AG08395 (cell line): ENCODE measurements at places on chromosomes 13 and 19.

- DNase-seq, result no peak
Observed at GRCh38 chr13:21137696-21138095, 38.7 kb downstream of the SKA3 start.

DNA sequence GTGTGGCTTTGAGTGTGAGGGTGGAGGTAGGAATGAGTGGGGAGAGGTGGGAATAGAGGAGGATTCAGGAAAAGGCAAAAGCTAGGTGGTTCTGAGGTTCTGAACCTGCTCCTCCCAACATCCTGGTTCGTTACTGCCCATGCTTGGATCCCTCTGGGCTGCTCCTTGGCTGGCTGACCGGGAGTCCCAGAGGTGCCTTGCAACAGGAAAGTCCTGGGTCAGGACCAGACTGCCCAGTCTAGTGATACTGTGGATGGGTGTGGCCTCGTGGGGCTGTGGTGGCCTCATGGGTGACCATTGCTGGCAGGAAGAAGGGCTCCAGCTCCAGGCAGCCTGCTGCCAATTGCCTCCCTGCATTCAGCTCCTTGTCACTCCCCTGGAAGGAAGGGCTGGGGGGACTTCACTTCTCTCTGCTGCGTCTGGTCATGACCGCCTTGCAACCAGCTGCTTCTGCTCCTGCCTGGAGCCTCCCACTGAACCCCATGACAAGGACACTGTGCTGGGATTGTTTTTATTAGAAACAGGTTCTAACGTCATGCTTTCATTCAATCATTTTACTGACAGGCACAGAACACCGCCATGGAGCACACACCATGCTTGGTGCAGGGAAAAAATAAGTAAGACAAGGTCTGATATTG lies 61.5 kb upstream of the UBL3 start:
- no peak for DNase-seq

GRCh38 chr13:97766749-97767148 lies 186.7 kb upstream of the IPO5 start:
- no peak for DNase-seq

DNA sequence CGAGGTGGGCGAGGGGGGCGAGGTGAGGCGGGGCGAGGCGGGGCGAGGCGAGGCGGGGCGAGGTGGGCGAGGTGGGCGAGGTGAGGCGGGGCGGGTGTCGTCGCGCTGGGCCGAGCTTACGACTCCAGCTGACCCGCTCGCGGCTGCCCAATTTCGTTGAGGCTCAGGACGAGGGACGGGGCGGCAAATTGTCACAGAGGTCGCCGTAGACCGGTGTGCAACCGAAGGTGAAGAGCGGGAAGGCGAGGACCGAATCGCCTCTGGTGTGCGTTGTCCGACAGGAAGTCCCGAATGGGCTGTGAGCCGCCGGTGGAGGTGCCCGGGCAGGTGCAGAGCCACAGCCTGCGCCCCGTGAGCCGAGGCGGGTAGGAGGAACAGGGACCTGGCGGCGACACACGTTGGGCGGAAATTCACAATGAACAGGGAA lies at the start of gene LACC1:
Gene LACC1 (plus strand): TSS at position 150 of the 427 bp plus-strand sequence. CDS start 1,082 bp downstream, outside the sequence.
- DNase-seq, result peak; percentile 13

DNA sequence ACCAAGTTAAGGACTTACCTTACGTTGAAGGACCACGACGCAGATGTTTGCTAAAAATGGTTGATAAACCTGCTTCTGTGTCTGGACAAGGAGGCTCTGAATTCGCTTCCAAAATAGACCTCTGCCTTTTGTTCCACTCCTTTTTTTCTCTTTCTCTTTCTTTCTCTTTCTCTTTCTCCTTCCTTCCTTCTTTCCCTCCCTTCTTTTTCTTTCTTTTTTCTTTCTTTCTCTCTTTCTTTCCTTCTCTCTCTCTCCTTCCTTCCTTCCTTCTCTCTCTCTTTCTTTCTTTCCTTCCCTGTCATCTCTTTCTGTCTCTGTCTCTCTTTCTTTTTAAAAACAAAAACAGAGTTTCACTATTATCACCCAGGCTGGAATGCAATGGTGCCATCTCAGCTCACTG lies 290.7 kb downstream of the MYO16 start:
- DNase-seq, result no peak

DNA sequence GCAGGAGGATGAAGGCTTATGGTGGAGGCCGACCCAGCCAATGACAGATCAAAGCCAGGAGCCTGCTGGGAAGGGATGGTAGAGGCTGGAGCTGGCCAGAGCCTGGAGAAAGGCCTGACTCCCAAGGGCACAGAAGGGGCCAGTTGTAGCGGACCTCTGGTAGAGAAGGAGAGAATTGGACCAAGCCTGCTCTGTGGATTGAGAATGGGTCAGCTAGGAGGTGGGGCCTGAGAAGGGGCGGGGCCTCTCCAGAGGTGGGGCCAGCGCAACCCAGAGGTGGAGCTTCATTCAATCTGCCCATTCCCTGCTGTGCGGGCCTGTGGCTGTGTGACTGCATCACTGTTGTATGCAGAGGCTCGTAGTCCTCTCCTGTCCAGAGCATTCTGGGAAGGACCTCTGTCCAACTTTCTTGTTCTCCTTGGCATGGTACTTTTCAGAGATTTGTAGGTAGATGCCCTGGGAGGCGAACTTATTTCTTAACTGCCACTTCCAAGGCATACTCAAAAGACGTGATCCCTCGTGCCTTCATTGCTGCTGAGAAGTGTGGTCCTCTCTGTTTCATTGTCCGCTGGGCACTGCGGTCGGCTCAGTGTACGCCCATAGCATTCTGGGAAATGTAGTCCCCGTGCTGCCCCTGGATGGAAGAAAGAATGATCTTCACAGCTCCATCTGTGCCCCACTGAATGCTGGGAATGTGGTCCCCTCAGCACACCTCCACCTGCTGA lies 6.7 kb downstream of the GRIN2D start:
- peak; percentile 89 for DNase-seq

DNA sequence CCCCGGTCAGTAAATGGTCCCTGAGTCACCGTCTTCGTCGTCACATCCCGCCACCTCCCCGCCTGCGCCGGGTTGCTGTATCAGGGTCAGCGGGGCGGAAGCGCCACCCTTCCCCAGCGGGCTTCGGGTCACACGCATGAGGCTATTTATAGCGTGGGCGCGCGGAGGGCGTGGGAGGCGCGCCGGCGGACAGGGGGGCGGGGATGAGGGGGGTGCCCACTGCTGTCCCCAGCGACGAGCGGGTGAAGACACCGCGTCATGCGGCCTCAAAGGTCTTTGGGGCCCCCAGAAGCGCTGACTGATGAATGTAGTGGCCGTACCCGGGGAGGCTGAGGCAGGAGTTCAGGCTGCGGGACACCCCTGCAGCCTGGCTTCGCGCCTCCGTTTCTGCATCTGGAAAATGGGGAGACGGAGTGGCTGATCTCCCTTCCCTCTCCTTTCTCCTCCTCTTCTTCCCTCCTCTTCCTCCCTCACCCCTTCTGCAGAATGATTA lies 7.9 kb downstream of the UNC13A start:
- DNase-seq, result peak; percentile 76

- peak; percentile 94 for DNase-seq
Observed at GRCh38 chr19:29098863-29099481, 114.0 kb downstream of the UQCRFS1 start.

DNA sequence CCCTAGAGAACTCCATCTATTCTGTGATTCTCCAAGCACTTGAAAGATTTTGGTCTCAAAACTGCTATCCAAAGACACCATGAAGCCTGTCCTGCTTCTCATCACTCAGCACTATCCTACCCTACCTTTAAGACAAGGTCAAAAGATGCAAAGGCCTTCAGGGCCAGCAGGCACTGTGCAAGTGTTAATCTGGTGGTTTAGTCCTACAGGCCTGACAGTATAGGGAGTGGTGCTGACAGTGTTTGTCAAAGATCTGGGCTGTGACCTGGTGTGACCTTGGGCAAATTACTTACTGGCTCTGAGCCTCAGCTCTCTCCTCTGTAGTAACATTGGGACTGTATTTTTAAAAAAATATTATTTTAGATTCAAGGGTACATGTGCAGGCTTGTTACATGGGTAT lies 28.0 kb downstream of the SIAH3 start:
- no peak for DNase-seq

- peak; percentile 48 for DNase-seq
Observed at GRCh38 chr19:13463296-13463695, 43.0 kb downstream of the CACNA1A start.

DNA sequence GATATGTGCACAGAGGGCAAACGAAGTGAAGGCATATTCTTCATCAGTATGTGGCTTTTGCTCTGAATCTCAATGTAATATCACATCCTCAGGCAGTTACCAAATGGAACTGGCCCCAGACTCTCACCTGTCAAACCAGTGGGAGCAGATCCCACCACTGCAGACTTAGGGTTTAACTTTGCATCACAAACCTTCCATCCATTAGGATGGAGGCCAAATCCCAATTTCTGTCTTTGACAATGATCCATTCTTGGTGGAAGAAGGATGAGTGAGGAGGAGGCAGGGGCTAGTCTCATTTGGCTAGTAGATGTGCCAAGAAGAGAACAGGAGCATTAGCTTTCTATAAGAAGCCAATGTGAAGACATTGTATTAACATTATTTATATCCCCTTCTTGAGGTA lies 413.5 kb upstream of the SPRY2 start:
- DNase-seq, result no peak

DNA sequence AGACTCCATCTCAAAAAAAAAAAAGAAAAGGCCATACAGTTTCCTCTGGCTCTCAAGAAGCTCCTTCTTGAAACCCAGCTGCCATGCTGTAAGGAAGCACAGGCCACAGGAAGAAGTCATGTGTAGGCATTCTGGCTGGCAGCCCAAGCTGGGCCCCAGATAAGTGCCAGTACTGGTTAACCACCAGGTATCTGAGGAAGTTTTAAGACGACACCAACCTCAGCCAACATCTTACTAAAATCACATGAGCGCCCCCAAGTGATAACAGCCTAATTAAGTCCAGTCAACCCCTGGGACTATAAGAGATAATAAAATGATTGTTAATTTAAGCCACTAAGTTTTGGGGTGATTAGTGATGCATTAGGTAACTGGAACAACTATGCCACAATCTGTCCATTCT lies 27.4 kb upstream of the AKT2 start:
- DNase-seq, result no peak

- no peak for DNase-seq
Observed at GRCh38 chr13:26837997-26838396, 77.4 kb upstream of the GPR12 start.

GRCh38 chr13:43749503-43749902 lies 37.3 kb downstream of the ENOX1 start:
- DNase-seq, result no peak

DNA sequence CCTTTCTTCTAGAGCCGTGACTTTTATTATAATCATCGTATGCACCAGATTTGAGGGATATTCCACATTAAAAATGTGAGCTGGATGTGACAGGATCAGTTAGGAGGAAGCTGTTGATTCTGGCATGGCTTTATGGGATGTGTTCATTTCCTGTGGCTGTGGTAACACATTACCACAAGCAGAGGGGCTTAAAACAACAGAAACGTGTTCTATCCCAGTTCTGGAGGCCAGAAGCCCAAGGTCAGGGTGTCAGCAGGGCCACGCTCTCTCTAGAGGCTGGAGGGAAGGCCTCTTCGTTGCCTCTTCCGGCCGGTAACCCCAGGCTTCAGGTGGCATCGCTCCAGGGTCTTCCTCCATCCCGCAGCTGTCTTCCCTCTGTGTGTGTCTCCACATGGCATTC lies 14.5 kb downstream of the MED25 start:
- no peak for DNase-seq

- DNase-seq, result no peak
Observed at GRCh38 chr13:27523346-27524073, 73.1 kb upstream of the MTIF3 start.

GRCh38 chr13:100196375-100196774 lies 107.5 kb downstream of the PCCA start:
- no peak for DNase-seq

DNA sequence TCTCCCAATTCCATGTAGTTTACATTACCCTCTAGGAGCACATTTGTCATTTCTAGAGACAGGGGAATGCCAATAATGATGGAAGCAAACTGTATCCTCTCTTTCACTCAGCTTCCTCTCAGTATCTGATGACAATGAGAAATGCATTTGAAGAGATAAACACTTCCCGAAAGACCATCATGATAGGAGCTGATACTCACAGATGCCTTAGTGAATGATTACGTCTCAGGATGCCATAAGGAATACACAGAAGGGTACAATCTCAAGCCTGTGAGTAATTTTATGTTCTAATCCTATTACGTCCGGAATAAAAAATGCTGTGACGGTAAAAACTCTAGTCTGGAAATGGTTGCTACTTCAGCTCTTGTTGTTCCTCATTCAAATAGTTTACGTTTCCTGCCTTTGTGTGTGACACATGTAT lies 663.8 kb upstream of the MIR17HG start:
- no peak for DNase-seq

DNA sequence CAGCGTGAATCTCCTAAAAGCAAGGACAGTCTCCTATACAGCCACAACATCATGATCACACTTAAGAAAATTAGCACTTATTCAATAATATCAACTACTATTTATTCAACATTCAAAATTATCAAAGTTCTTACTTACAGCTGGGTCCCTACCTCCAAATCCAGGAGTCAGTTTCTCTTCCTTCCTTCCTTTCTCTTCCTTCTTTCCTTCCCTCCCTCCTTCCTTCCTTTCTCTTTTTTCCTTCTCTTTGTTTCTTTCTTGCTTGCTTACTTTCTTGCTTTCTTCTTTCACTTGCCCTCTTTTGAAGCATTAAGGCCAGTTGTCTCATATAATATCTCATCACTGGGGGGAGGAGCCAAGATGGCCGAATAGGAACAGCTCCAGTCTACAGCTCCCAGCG lies 107.6 kb downstream of the DCT start:
- DNase-seq, result no peak

DNA sequence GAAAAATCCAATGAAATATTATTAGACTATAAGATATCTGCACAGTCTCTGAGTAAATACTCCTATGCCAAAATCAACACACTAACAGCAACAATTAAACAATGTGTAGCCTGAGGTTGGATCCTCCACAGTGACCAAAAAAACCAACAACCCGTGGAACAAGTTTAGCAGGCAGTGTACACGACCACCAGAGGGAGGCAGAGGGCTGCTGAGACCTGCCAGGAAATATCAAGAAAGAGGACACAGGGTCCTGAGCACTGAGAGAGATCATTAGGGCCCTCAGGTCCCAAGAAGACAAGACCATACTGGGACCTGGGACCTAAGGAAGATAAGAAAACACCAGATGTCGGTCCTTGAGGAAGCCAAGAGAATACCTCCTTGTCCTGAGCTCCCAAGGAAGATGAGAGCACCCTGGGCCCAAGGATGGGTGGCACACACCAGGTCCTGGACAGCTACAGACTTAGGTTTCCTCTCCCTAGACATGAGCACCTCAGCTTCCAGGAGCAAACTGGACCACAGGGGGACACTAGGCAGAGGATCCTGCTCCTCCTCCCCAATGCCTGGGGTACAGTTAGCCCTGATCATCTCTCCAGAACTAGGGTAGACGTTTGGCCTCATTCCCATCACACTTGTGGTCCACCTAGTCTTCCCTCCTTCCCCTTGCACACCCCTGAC lies 822 bp upstream of the ZNF274 start:
- DNase-seq, result no peak

DNA sequence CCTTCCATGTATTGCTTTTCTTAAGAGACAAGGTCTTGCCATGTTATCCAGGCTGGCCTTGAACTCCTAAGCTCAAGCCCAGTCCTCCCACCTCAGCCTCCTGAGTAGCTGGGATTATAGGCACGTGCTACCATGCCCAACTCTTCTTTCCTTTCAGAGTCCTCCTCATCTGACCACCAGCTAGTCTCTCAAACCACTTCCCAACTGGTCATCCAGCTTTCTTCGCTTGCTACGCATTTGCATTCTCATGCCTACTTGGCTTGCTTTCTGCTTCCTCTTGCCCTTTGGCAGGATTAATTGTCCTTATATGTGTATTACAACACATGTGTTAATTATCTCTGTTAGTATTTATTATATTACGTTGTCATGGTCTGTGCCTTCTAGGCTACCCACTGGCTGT lies 6.3 kb downstream of the GPR18 start:
- no peak for DNase-seq

- DNase-seq, result no peak
Observed at GRCh38 chr19:49445997-49446396, 4.7 kb upstream of the SLC17A7 start.
